Stimulated activated CD4-positive, alpha-beta T cell treated with anti-CD3 and anti-CD28 coated beads, Interleukin-12 subunit alpha, Interleukin-12 subunit beta, amount 100 ng/mL, for 24 hours (primary cell): ENCODE measurements at places on chromosomes 13 and 19.

DNA sequence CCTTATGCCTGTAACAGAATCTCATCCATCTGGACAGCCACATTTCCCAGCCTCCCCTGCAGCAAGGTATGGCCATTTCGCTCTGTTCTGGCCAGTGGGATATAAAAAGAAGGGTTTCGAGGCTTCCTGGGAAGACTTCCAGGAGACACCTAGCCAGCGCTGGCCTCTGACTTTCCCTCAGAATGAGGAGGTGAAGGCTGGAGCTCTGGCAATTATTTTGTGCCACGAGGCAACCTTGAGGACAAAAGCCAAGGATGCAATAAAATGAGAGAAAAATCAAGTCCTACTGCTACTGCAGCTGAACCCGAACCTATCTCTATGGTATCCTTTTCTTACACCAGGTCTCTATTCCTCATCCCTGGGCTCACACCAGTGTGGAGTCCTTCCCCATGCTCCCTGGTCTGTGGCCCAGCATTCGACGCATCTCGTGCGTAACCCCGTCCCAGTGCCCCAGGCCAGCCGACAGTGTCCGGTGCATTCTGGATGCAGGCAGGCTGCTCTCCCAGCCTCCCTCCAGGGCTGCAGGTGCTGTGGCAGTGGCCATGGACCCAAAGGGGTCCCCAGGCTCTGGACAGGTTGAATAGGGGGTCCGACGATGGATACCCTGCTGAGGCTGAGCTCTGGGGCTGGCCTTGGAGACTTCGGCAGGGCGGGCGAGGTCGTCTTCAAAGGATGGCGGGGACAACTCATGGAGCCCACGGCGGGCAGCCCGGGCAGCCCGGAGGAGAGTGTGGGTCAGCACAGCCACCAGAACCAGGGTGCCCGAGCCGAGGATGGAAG is 12.2 kb downstream of the TMEM221 start:
- DNase-seq: no peak

DNA sequence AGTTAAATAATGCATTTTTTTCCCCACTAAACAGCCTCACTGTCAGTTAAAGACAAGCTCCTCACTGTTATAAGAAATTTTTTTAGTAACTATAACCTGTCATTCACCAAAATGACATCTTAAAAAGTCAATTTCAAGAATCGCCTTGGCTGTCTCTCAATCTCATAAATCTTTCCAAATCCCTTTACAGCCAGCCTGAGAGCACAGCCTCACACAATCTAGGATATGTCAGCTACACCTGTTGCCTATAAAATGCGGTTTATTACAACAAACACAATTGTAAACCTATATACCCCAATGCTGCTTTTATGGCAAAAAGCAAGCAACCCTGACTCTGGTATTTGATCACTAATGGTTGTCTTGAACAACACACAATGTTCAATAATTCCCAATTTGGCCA is 29.5 kb upstream of the FNDC3A start:
- DNase-seq: no peak

- no peak for DNase-seq
Measured at GRCh38 chr13:85537601-85538000, 261.6 kb downstream of the SLITRK6 start.

DNA sequence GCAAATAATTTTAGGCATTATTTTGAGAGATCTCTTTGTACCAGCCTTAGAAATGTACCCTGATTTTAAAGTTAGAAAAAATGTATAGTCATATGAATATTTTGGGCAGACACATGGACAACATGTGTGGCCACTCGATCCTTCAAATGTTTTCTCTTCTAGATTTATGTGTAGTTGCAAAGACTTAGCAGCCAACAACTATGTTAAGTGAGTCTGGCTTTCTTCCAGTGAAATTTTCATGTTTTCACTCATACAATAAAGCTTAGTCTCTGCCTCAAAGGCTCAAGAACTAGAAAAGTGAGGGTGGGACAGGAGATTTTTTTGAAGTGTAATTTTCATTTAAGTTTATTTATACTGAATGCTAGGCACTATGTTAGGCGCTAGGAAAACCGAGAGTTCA is 207.7 kb upstream of the DACH1 start:
- no peak for DNase-seq

GRCh38 chr19:14475251-14476073 is at the start of gene PTGER1:
TSS of gene PTGER1 (minus strand) at chr19:14475354. CDS start at chr19:14474320, 1,034 bp downstream.
- no peak for DNase-seq

GRCh38 chr13:32278426-32278825 is 36.7 kb downstream of the ZAR1L start:
- DNase-seq: no peak

- DNase-seq: no peak
Measured at GRCh38 chr13:110151462-110151861, 155.5 kb downstream of the COL4A1 start.

GRCh38 chr19:44947041-44947581 is 1.3 kb downstream of the APOC2 start:
- DNase-seq: no peak

- no peak for DNase-seq
Measured at GRCh38 chr13:59748046-59748445, 415.7 kb downstream of the DIAPH3 start.

DNA sequence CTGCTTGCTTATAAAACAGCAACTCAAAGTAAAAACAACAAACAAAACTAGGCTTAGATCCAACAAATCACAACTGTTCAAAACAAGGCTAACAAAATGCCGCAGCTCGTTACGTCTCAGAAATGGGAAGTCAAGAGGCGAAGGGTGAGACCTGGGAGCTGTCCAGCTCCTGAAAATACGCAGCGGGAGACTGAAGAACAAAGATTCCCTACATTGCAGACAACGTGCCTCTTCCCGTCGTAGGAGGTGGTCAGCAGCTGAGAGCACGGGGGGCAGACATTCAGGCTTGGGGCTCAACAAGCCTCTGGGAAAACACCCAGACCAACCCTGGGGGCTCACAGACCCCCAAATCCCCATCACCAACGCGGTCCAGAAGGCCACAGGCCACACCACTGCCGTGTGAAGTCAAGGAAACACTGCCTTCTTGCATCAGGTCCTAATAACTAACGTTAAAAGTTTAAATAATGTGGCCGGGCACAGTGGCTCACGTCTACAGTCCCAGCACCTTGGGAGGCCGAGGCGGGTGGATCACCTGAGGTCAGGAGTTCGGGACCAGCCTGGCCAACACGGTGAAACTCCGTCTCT is 13.5 kb downstream of the PLPP2 start:
- no peak for DNase-seq

DNA sequence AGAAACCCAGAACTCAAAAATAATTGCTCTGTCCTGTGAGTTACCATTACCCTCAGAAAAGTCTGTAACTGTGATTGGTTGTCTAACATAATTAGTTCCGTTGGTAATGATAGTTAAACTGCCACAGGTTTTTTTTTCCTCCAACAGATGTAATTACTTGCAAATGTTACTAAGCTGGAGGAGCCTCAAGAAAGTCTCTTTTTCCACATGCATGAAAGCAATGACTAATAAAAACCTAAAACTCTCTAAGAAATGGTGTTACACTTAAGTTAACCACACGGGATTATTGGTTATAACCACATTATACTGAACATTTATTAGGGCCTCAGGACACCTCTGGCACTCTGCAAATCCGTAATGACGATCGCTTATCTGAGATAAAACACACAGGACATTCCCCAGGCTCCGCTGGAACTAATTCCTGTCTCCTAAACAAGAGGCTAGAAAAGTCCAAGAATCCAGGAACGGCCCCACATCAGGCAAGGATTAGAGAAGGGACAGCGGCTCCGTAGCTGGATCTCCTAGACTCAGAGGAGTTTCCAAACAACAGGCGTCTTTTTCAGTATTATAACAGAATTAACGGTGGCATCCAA is 753 bp downstream of the ZNF235 start:
- no peak for DNase-seq

- no peak for DNase-seq
Measured at GRCh38 chr19:56848166-56848565, 7.6 kb upstream of the PEG3 start.

- DNase-seq: no peak
Measured at GRCh38 chr19:1181606-1182005, 7.5 kb upstream of the SBNO2 start.

DNA sequence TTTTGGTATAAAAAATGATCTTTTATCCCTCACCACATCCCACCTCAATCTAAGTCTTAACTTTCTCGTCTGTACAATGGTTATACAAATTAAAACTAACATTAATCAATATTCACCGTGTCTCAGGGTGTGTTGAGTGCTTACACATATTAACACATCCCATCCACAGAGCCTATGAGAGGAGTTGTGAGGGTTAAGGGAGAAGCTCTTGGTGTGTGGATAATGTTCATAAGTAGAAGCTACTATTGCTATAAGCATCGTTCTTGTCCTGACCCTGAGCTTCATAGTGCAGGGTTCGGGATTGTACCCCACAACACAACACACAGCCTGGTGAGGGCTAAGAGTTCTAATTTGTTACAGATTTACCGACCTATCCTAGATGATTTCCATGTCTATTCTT is 2.5 kb downstream of the FPR3 start:
- DNase-seq: no peak

GRCh38 chr19:50878851-50879250 is 5.6 kb downstream of the KLK2 start:
- DNase-seq: no peak

- no peak for DNase-seq
Measured at GRCh38 chr19:55530996-55531395, 5.9 kb downstream of the SBK2 start.

GRCh38 chr19:18669883-18670282 is 13.6 kb upstream of the CRTC1 start:
- no peak for DNase-seq

DNA sequence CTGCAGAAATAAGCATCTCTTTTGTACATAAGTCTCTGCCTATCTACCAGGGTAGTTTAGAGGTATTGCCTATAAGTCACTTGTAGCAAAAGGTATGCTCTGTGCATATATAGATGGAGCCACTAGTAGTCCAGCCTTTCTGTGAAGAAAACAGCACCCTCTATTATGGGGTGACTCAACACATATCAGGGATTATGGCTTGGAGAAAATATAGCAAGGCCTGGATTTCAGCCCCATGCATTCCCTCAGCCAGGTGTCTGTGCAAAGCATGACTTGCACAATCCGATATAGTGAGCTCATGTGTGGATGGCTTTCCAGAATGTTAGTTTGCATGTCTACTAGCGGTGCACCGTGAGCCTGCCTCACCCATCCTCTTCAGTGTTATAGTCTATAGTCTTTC is 13.4 kb upstream of the NALCN start:
- no peak for DNase-seq

DNA sequence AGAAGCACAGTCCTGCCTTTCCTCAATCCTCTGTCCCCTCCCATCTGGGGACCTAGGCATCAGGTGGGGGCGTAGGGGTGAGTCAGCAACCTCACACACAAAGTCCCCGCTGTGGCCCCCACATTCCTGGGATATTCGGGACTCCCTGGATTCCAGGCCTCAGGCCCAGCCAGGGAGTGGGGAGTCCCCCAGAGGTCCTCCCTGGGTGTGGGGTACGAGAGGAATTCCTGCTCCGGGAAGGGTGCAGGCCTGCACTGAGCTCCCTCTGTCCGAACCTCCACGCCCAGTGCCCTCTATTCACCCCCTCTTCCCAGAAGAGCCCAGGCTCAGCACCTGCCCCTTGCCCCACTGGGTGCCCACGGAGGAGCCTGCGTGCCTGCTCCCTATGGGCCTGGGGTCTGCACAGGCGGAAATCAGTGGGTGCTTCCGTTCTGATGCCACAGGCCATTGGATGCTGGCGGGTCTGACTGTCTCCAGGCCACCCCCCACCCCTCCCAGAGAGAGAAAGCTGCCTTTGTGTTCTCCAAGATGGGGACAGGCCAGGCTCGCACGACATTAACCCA is 3.4 kb downstream of the CADM4 start:
- no peak for DNase-seq

DNA sequence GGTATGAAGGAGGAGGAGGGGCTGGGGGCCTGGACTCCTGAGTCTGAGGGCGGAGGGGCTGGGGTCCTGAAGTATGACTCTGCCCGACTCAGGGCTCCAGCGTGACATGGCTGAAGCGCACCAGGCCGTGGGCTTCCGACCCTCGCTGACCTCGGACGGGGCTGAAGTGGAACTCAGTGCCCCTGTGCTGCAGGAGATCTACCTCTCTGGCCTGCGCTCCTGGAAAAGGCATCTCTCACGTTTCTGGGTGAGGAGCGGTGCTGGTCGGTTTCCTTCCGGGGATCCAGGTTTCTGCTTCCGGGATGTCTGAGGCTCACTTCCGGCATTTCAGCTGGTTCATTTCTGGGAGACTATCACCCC is 1.2 kb downstream of the CPT1C start:
- DNase-seq: no peak

GRCh38 chr13:26698392-26699196 is 62.0 kb downstream of the GPR12 start:
- DNase-seq: peak; percentile 77

GRCh38 chr19:42548552-42548951 is 20.3 kb upstream of the CEACAM1 start:
- no peak for DNase-seq

DNA sequence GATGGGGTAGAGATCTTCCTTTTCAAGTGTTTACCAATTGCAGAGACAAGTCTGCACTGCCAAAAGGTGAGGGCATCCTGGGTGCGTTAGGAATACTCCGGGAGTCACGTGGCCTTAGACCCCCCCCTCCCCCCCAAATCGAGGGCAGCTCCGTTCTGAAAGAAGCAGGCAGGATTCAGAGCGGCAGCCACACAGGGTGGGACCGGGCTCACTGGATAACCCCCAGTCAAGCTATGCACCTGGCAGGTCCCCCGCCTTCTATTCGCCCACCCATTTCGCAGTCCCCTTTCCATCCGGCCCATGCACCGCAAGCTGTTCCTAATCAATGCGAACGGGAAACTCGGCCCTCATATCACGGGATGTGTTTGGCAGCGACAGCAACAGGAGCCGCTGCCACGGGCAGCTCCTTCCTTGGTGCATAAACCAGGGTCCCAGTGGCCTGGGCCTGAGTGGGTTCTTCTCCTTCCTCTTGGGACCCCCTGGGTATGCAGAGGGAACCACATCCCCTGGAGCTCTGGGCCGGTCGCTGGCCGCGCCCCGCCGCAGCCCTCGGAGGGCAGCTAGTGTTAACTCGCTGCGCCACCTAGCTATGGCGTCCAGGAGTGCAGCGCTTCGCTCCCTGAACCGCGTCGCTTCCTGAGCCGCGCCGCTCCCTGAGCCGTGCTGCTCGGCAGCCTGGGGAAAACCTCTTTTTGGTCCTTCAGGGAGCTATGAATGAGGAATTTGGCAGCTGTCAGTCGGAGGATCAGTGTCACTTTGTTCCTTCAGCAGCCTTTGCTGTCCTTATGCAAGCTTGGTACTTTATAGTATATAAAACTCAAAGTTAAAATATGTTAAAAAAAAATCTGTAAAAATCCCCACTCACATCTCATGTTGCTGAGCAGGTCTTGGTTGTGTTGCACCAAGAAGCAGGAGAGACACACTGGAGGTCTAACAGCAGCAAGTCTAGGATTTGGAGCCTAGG is 41.4 kb downstream of the LYL1 start:
- DNase-seq: peak; percentile 80

GRCh38 chr19:8194528-8195267 is 14.5 kb upstream of the CERS4 start:
- DNase-seq: no peak

DNA sequence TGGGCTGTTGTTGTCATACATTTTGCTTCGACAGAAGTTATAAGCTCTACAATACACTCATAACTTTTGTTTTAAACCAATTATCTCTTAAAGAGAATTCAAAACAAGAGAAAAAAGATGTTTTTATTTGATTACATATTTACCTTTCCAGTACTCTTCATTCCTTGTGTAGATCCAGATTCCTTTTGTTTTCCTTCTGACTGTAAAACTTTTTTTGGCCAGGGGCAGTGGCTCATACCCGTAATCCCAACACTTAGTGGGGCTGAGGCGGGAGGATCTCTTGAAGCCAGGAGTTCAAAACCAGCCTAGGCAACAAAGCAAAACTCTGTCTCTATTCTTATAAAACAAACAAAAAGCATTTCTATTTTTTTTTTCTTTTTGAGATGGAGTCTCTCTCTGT is 21.7 kb downstream of the LPAR6 start:
- DNase-seq: no peak
